Activated naive CD4-positive, alpha-beta T cell (primary cell): ENCODE measurements at places on chromosomes 1 and 21.

- DNase-seq, result no peak
These were observed 14.1 kb downstream of the TRAF3IP3 start for GRCh38 chr1:209769971-209770370.

DNA sequence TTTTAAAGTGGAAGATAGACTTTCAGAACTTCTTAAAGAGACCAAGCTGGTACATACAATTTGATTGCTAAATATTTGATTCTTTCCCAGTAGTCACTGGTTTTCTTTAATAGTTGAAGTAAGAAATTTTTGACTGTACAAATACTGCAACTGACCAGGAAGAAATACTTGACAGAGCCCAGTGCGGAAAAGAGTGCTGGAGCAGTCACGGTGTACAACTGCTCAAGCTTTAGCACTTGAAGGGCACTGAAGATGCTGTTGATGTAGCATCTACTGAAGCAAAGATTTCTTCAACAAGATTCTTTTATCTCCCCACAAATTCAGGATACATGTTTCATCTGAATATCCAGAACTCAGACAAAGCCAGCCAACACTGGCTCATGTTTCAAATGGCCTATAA lies 41.5 kb downstream of the SLC35F3 start:
- no peak for DNase-seq

DNA sequence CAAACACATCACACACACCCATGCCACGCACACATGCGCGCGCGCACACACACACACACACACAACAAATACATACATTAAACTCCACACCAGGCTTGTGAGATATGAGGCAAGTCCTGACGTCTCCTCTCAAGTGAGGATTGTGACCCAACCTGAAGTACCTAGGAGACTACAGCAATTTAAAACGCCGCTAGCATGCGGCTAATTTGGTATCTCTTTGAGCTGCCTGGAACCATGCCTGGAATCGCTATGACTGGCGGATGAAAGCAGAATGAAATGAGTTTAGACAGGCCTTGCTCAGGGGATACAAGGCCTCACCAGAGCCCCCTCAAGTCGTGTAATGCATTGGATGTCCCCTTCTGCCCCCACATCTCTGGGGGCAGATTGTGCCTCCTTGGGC lies 1.6 kb upstream of the RAB7B start:
- DNase-seq, result no peak

- DNase-seq, result no peak
These were observed 53.1 kb downstream of the NAV1 start for GRCh38 chr1:201591981-201592380.

DNA sequence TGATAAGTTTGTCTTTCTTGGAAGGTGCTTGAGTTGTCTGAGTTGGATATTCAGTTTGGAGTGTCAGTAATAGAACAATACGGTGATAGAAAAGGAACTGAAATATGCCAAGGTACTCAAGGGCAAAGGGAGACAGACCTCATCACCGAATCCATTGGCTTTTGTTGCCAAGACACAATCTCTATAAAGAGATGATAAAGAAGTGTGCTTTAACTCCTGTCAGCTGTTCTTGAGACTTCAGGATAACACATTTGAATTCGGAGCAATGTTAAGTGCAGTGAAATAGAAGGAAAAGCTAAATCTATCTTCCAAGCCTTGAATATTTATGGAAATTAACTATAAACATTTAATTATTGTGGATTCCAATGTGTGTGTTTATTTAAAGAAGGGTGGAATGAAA lies 194.7 kb downstream of the DISC1 start:
- no peak for DNase-seq

- DNase-seq, result no peak
These were observed 249.4 kb downstream of the RPS6KC1 start for GRCh38 chr1:213300433-213300832.

- no peak for DNase-seq
These were observed 12.8 kb downstream of the RNF2 start for GRCh38 chr1:185058110-185058509.

GRCh38 chr1:54249819-54250435 lies 50.0 kb downstream of the MRPL37 start:
- no peak for DNase-seq

- DNase-seq, result no peak
These were observed 125.2 kb upstream of the PTBP2 start for GRCh38 chr1:96596226-96596922.

DNA sequence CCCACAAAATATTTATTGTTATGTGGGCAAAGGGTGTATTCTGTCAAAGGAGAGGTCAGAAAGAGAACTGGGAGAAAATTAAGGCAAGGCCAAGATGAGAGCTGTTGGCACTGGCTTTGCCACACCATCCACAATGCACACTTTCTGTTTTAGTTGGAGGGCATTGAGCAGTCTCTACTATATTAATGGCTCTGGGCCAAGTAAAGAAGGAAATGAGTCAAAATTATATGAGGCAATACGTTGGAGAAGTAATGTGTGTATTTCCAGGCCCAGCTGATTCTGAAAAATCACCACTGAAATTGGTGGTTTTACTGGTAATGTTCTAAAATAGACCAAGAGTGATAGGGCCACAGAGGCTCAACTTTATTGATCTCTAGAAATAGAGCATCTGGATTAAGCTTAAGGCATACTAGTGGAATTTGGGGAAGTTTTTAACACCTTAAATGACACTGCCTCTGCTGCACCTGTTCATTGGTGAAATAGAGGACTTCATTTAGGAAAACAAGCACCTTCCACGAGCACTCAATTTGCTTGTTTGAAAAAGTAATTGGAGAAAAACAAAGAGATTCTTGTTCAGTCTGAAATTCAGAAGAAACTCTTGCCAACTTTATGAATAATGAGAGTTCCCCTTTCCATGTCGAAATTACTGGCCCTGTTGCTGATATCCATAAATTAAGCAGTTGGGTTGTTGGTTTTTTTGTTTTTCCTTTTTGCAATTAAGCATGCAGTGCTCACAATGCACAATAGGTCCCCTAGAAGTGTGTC lies 424.9 kb downstream of the ADGRL2 start:
- DNase-seq, result no peak

DNA sequence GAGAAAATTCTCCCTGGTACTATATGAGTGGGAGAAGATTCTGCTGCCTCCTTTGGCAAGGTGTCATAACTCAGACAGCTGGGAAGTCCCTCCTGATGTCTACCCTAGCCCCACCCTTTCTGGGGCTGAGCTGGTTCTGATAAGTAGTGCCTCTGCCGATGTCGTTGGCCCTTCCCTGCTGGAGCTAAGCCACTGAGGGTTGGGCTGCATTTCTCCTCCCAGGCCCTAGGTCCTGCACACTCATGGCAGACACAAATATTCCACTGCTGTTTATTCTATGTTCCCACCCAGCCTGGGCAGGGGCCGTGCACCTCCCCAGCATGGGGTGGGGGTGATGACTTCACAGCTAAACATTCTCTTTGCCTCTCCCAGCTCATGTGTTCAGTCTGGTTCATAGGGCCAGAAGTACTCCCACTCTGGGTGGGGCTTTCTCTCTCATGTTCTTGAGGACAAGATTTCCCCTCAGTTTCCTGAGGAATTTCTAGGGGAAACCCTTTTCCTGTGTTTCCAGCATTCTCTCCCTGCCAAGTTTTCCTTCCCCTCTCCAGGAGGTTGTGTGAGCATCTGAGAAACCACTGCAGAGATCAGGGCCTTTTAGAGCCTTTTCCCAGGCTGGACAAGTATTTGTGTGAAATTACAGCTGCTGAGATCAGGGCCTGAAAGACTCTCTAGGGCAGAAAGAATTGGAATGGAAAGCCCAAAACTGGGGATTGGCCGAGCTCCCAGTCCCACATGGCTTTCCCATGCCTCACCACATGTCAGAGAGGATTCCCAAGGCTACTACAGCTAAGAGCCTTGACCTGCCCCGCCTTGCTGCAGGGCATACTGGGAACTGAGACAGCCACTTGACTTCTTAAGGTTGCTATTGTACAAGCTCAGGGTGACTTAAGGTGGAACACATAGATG lies 66.2 kb downstream of the ATP2B4 start:
- no peak for DNase-seq

- DNase-seq, result no peak
These were observed 45.8 kb upstream of the RCC2 start for GRCh38 chr1:17485281-17485680.

DNA sequence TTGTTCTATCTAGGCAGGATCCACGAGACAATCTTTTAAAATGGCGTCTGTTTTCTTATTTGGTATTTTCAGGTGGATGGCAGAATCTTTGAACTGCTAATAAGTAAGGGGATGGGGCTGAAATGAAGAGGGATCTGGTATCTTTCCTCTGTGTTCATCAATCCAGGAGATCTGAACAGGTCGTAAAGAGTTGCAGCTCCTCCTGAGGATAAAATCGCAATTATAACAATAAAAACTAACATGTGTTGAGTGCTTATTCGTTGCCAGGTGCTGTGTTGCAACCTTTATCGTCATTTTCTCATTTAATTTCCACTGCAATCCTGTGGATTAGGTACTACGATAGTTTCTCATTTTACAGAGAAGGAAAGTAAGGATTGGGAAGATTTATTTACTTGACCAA lies 134.6 kb upstream of the DPYD start:
- DNase-seq, result no peak

DNA sequence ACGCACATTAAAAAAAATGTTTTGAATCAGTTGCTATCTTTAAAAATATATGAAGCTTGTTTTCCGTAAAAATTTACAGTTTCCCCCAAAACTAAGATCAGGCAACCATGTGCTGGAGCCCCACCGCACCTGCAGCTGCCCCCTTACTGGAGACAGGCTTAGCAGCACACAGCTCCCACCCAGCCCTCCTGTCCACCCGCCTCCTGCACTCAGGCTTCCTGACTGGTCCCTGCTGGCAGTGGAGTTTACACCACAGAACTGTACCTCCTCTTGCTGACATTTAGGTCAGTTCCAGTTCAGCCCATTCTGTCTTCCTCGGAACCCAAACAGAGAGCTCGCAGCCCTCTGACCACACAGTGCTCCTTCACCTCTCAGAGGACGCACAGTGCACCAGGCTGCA lies 2.1 kb downstream of the GPR161 start:
- no peak for DNase-seq

GRCh38 chr1:74652711-74653139 lies 20.9 kb downstream of the ERICH3 start:
- no peak for DNase-seq

- no peak for DNase-seq
These were observed 219.4 kb downstream of the DUSP10 start for GRCh38 chr1:221522529-221522940.

DNA sequence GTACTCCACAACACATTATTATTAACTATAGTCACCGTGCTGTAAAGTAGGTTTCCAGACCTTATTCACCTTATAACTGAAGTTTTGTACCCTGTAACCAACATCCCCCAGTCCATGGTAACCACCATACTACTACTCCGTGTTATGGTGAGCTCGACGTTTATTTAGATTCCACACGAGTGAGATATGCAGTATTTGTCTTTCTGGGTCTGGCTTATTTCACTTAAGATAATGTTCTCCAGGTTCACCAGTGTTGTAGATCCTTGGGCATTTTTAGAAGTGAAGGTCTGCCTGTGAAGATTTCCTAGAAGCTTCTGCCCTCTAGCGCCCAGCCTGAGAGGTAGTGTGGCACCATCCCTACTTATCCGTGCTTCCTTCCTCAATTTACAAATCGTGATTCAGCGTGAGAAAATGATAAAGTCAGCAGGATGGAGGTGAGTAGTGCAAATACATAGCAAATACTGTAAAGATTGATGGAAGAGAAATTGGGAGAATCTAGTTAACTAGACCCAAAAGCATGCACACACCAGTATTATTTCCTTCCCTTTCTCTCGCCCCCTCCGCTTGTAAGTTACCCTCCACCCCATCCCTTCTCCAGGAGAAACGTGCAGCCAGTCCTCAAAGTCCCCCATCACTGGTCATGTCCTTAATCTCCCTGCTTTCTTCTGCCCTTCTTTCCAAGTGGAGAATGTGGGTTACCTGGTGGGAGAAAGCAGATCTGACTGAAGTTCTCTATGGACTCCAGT lies 36.0 kb upstream of the DISC1 start:
- DNase-seq, result no peak

DNA sequence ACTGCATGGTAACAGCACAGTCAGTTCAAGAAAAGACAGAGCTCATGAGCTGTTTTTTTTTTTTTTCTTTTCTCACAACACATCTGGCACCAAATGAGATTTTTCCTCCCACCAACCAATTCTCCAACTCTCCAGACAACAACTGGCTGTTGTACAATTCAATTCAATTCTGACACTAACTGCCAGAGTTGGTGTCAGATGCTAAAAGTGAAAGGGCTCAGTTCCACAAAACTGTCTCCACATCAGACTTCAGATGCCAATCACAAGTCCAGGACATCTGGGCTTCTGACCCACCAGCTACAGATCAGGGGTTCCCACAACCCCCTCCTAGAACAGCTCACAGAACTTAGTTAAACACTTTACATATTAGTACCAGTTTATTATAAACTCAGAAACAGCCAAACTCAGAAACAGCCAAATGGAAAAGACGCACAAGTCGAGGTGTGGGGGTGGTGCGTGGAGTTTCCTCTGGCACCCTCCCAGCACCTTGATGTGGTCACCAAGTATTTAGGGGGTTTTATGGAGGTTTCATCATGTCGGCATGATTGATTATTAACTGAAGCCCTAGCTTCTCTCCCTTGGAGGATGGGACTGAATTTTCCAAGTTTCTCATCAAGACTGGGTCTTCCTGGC lies 39.2 kb upstream of the LRRC8D start:
- peak; percentile 36 for DNase-seq

DNA sequence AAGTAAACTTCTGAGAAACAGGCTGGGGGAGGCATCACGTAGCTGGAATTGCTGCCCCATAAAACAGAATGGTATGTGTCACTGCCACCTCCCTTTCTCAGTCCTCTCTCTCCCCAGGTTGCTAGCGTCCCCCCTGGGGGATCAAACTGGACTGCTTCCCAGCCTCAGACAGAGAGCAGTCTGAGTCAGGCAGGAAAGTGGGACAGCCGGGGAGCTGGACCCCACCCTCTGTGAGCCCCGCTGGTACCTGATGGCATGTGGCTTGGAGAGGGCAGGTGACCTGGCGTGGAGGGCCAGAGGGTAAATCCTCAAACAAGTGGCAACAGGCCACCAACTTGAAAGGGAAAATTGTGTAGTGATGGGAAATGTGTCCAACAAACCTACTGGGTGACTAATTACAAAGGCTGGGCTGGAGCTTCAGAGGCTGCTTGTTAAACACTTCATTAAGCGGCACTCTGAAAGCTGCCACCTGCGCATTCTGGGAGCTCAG lies 1.0 kb upstream of the SFN start:
- no peak for DNase-seq

GRCh38 chr1:185645162-185645640 lies 89.0 kb upstream of the HMCN1 start:
- DNase-seq, result no peak

- no peak for DNase-seq
These were observed 22.4 kb upstream of the RCOR3 start for GRCh38 chr1:211236633-211237320.

GRCh38 chr1:81208441-81208840 lies 592.3 kb upstream of the ADGRL2 start:
- DNase-seq, result no peak

- no peak for DNase-seq
These were observed 105.4 kb upstream of the WARS2 start for GRCh38 chr1:119245881-119246280.

GRCh38 chr1:51445351-51446090 lies 73.5 kb downstream of the EPS15 start:
- DNase-seq, result no peak

- no peak for DNase-seq
These were observed 20.9 kb upstream of the GORAB start for GRCh38 chr1:170511038-170511437.
